Chondrocyte (in vitro differentiated cells): ENCODE measurements at places on chromosomes 6 and 20. TPM values are rescaled to one million over a fixed set of nuclear protein-coding genes. Genes with fewer than 3 reads are reported as not detected.

DNA sequence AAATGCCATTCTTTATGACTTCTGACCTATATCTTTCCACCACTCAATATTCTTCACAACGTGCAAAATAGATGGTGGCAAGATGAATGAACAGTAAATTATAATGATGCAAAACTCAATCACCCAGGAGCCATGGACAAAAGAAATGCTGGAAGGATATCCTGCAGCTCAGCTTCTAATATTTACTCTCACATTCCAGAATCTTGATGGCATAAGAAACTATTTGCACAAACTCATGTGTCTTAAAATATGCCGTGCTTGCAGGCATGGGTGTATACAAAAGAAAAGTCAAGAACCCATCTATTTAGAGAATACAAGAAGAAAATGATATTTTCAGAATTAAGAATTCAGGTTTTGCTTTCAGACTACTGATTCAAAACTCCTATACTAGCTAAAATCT, 217.8 kb downstream of the SLC35F1 start:
- no peak for DNase-seq

DNA sequence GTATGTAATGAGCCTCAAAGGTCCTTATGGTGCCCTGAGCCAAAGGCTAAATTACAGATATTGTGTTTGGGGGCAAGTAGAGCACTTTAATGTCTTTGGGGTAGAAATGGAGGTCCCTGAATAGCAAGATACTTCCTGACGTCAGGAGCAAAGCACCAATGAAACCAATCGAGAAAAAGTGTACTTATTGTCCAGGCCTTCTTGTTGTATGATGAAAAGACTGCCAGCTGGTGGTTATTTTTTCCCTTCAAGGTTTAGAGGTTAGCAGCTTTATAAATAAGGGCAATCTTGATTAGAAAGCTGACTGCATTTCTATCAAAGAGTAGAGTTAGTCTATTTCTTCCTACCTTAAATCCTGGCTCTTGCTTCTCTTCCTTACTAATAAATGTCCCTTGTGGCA, 76.1 kb upstream of the HSF2 start:
- DNase-seq = no peak

DNA sequence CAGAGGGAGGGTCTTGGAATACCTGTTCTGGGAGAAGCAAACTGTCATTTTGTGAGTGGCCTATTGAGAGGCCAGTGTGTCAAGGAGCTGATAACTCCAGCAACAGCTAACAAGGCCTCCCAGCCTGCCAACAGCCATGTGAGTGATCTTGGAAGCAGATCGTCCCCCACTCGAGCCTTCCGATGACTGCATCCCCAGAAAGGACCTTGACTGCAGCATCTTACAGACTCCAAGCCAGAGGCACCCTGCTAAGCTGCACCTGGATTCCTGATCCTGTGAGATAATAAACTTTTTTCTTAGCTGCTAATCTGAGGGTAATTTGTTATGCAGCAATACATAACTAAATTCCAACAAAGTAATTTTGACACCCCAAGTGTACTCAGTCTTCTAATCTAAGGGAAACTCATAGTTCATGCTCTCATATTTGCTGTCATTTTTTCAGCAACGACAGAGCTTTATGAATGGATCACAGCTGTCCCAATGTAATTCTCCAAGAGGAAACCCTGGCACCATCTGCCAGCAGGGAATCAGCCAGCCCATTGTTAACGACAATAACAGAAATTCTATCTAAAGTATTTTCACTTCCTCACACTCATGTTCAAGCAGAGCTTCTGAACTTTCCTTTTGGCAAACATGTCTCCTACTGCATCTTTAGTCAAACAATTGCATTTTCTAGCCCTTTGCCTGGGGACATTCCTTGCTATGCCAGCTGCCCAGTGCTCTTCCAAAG, 470.2 kb upstream of the BTBD3 start:
- no peak for DNase-seq

GRCh38 chr20:46435146-46435545, 28.7 kb upstream of the ELMO2 start:
- DNase-seq = no peak

- DNase-seq = no peak
Measured at GRCh38 chr6:30981942-30982772, 1.4 kb upstream of the MUC21 start.

DNA sequence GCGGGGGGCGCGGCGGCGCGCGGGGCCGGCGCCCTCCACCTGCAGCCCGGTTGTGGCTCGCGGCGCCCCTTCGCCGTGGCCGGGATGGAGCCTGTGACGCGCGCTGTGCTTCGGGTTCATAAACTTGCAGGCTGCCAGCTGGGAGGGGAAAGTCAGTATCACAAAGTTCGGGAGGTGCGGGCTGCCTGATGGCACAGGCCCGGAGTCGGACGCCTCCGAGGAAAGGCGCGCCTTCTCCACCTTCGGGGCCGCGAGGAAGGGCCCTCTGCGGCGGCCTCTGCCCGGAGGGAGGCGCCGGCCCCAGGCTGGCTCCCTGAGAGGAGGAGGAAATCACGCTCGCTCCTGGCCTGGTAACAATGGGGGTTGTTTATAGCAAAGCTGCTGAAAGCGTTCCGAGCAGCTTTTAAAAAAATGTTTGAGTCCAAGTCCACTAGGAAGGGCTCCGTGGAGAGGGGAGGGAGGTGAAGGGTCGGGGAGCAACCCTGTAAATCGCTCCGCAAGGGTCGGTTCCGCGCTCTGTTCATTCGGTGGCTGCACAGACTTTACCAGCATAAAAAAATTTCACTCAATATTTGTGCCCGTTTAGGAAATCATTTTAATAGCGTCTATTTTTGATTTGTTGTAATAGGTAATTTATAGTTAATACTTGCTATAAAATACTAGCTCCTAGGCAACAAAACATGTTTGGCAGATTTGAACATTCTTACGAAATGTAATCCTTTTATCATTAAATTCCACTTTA, 1.0 kb downstream of the AFDN start:
- DNase-seq = no peak

The HLA-DQB2 gene
- total RNA-seq = not detected in 3 replicates
